ENCODE measurements at places on chromosomes 7 and 10. TPM values are rescaled to one million over a fixed set of nuclear protein-coding genes. Genes with fewer than 3 reads are reported as not detected.

DNA sequence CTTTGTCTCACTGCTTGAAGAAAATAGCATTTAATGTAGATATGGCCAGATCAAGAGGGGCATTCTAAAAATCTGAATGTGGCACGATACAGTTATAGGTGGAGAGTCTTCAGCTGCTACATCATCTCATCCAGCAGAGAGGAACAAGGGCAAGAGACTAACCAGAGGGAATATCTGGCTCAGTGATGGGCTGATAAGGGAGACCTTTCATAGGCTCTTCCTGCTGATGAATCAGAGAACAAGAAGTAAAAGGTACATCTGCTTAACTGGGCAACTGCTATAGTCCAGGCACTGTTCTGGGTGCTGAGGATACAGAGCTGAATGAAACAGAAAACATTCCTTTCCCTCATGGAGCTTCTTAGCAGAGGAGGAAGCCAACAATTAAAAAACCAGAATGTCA is 37.9 kb downstream of the PIP4K2A start:
- DNase-seq, result no peak

DNA sequence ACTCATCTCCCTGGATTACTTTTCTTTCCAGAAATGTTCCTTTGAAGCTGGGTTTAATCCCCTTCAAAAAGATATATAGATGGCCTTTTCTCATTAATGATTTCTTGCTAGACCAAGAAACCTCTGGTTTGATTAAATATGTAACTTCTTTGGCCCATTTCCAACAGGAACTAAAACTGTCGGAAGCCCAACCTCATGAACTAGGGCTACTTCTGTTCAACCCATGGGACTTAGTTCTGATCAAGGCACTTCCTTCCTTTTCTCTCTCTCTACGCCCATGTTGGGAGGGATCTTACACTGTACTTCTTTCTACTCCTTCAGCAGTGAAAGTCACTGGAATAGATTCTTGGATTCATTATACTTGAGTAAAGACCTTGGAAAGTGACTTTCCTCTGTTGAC is 83.6 kb downstream of the TMEM106B start:
- no peak for DNase-seq

DNA sequence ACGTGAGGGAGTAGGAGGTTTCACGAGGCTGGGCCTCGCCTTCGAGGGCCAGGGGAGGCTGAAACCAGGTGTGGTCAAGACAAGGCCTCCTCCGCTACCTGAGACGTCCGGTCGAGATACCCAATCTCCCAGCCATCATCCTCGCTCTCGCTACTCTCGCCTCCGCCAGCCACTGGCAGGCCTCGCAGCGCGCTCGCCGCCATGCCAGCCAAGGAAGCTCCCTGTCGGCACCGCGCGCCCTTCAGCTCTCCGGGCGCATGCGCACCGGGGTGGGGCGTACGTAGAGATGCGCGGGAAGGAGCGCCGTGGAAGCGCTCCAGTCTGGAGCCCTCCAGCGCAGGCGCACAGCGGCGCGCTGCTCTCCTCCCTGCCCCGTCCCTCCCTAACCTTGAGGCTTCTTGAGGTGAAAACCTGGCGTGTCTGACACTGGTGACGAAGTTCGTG is at the start of gene ASZ1:
Gene ASZ1, minus strand, starts transcription at position 236 of the 444 bp plus-strand sequence. Its CDS starts 33 bp downstream, at position 203.
- DNase-seq, result no peak

DNA sequence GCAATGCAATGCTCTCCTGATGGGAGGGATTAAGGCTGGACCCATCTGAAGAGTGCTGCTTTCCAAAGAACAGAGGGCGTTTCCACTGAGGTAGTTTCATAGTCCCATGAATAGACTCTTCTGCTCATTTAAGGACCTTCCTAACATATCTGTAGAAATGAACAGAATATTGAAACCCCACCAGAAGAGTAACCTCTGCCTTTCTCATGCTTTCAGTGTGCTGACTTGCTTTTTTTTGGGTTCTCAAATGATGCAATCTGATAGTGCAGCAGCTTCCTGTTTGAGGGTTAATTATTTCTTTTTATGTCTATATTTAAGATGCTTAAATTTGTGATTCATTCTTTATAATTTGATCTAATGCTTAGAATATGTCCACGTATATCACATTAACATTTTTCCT is 82.2 kb downstream of the GATA3 start:
- no peak for DNase-seq

Gene CAMK2G
- 14.5 TPM for total RNA-seq

Data from activated T-cell treated with anti-CD3 and anti-CD28 coated beads, Interleukin-2, amount 50 U/mL, for 4 hours (primary cell).